ENCODE measurements at places on chromosomes 12 and 14. TPM values are rescaled to one million over a fixed set of nuclear protein-coding genes. Genes with fewer than 3 reads are reported as not detected.

TCL1B gene
- polyA plus RNA-seq: 4.7 TPM

ASPG gene
- polyA plus RNA-seq: 1.1 TPM

TSPAN19 gene
- 0.45 TPM for polyA plus RNA-seq

TMEM30B gene
- 7.2 TPM for polyA plus RNA-seq

LTBP2 gene
- polyA plus RNA-seq: 0.27 TPM

GALC gene
- polyA plus RNA-seq: 3.4 TPM

KRT82 gene
- polyA plus RNA-seq: not detected

ZC3H10 gene
- polyA plus RNA-seq: 2.2 TPM

TAS2R30 gene
- polyA plus RNA-seq: 0.80 TPM

RERGL gene
- polyA plus RNA-seq: not detected

CCDC177 gene
- 0.18 TPM for polyA plus RNA-seq

LRP1-AS gene
- polyA plus RNA-seq: 0.86 TPM

SLC15A5 gene
- polyA plus RNA-seq: not detected

MDGA2 gene
- 0.63 TPM for polyA plus RNA-seq

LRRC23 gene
- polyA plus RNA-seq: 2.4 TPM

SART3 gene
- 49.8 TPM for polyA plus RNA-seq

IQSEC3 gene
- 3.6 TPM for polyA plus RNA-seq

LPAR5 gene
- polyA plus RNA-seq: 0.38 TPM

TMEM229B gene
- polyA plus RNA-seq: 0.42 TPM

ZNF605 gene
- polyA plus RNA-seq: 10.7 TPM

APOF gene
- polyA plus RNA-seq: not detected

ADSS1 gene
- 12.4 TPM for polyA plus RNA-seq

KRT3 gene
- not detected for polyA plus RNA-seq

RDH5 gene
- 5.4 TPM for polyA plus RNA-seq

ZDHHC22 gene
- polyA plus RNA-seq: 17.6 TPM

RPL10L gene
- polyA plus RNA-seq: not detected

FSCB gene
- not detected for polyA plus RNA-seq

RNFT2 gene
- polyA plus RNA-seq: 21.5 TPM

CCDC196 gene
- polyA plus RNA-seq: not detected

GUCY2C gene
- 2.1 TPM for polyA plus RNA-seq

PTPRO gene
- polyA plus RNA-seq: 2.3 TPM

CSAD gene
- polyA plus RNA-seq: 3.1 TPM

JAG2 gene
- polyA plus RNA-seq: 1.9 TPM
